ENCODE measurements at places on chromosomes 6 and 20.
A peak's percentile ranks its signal among the peaks of the same experiment; 100 is the strongest.

GRCh38 chr6:108616544-108616943, 55.8 kb downstream of the FOXO3 start:
- no peak for DNase-seq

DNA sequence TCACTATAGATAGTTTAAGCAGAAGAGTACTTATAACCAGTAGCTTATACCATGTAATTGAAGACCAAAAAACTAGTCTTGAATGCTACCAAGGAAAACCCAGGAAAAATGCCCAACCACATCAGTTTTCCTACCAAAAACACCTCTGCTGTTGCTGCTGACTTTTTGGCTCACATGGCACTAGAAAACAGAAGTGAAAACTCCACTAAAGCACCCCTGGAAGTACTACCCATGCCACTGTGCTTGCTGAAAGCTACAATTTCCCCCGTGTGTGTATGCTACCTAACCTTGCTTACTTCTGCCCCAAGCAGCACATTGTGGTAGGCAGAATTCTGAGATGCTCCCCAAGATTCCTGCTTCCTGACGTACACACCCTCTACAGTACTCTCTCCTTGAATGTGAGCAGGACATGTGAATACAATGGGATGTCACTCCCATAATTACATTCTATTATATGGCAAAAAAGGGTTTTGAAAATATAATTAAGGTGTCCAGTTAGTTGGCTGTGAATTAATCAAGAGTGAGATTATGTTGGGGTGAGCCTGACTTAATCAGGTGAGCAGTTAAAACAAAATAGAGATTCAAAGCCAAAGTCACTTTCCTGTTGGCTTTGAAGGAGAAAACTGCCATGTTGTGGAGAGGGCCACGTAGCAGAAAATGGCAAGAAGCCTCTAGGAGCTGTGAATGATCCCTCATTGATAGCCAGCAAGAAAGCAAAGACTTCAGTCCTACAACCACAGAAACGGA, 209.8 kb upstream of the MARCKS start:
- no peak for DNase-seq

- no peak for DNase-seq
Observed at GRCh38 chr20:62966212-62967148, 14.0 kb downstream of the SLC17A9 start.

- DNase-seq: no peak
Observed at GRCh38 chr6:13038315-13038714, 290.0 kb downstream of the TBC1D7 start.

DNA sequence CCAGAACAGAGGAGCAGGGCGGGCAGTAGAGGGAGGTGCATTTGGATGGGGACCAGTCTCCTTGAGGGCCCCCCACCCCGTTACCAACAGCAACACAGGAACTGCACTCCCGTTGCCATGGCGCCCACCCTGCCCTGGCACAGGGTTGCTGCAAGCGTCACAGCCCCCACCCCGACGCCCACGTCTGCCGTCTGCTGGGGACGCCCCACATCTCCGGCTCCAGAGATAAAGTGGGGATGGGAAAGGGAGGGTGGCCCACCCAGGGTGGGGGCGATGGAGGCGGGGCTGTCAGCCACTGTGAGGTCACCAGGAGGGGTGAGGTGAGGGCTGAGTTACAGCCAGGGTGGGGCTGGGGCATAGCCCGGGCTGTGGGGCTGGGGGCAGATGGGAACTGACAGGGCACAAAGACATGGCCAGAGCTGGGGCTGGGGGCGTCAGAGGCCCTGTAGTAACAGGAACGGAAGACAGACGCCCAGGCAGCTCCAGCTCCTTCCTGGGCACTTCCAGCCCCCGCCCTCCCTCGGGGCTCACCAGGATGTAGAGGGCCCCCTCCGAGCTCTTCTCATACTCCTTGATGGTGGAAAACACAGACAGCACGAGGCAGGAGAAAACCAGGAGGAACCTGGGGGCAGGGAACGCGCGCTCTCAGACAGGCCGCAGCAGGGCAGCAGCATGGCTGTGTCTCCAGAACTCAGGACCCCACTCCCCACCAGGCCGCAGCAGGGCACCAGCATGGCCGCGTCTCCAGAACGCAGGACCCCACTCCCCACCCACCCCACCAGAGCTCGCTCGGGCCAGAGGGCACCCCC, 26.0 kb downstream of the KCNQ2 start:
- no peak for DNase-seq

DNA sequence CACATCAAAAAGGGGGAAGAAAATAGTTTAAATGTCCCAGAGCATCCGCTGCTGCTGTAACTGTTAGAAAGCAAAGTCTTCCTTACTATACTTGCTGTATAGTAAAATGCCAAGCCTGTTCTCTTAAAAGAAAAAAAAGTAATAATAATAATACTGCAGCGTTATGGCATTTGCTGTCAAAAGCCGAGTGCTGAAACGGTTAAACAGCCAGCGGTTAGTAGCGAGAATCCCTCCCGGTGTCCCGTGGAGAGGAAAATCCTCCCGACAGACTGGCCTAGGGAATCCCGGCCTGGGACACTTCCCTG, 19.5 kb upstream of the NFATC2 start:
- no peak for DNase-seq

DNA sequence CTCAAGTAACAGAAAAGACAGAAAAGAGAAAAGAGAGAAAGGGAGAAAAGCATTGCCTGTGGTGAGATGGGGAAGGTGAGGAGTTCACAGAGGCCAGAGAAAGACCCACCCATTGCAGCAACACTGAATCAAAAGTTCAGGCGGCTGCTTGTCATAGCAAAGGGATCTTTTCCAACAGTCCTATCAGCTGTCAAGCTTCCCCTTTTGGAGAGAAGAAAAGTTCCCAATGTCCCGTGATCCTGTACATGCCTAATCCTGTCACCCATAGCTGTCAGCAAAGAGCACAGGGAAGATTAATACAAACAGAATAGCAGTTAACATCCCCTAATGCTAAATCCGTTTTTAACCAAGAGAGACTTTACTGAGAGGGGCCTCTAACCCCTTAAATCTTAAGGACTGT, 8.9 kb upstream of the TRIM38 start:
- DNase-seq: no peak

DNA sequence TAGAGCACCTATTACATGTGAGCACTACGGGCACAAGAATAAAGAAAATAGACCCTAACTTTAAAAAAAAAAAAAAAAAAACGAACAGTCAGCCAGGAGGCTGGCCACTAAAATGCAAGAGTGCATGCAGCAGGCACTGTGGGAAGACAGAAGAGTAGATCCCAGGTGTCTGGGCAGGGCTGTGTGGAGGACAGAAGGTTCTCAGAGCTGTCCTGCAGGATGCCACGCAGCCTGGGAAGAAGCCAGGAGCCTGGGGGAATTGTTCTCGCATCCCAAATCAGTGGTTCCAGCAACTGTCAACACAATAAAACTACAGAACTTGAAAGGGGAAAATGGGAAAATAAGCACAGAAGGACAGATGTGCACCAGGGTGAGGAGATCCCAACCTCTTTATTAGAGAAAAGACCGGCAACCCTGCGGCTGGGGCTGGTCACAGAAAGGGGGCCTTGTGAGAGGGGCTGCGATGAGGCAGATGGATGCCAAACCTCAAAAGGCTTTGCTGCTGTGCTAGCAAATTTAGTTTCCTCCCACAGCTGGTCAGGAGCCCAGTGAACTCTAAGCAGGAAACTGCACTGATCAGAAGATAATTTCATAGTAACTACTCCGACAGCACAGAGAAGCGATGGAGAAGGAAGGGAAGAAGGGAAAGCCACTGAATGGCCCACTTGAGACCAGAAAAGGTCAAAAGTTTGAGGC, 30.9 kb downstream of the MAP3K5 start:
- DNase-seq: no peak

GRCh38 chr20:62407221-62407992, at the start of gene CABLES2:
TSS of gene CABLES2 (minus strand) at chr20:62407285. CDS start at chr20:62407276, 9 bp downstream.
- DNase-seq: peak; percentile 91

DNA sequence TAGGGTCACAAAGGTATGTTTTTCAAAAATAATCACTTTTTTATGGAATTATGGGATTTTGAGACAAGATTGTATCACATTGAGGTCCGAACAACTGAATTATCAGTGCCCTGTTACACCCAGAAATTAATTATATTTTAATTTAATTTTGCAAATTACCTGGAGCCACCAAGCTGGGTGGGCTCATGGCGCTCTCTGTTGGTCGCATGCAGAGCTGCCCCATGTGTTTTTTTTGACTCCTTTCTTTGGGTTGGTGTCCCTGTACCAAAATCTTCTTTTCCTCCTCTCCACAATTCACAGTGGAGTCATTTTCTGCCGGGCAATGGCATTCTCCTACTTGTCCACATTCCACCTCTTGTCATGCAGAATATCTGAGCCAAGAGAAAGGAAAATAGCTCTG, 38.9 kb upstream of the FRMD1 start:
- DNase-seq: no peak

- no peak for DNase-seq
Observed at GRCh38 chr6:32816746-32817204, at the start of gene HLA-DOB. TSS of gene HLA-DOB (minus strand) at chr6:32817002. CDS start at chr6:32816951, 51 bp downstream.

DNA sequence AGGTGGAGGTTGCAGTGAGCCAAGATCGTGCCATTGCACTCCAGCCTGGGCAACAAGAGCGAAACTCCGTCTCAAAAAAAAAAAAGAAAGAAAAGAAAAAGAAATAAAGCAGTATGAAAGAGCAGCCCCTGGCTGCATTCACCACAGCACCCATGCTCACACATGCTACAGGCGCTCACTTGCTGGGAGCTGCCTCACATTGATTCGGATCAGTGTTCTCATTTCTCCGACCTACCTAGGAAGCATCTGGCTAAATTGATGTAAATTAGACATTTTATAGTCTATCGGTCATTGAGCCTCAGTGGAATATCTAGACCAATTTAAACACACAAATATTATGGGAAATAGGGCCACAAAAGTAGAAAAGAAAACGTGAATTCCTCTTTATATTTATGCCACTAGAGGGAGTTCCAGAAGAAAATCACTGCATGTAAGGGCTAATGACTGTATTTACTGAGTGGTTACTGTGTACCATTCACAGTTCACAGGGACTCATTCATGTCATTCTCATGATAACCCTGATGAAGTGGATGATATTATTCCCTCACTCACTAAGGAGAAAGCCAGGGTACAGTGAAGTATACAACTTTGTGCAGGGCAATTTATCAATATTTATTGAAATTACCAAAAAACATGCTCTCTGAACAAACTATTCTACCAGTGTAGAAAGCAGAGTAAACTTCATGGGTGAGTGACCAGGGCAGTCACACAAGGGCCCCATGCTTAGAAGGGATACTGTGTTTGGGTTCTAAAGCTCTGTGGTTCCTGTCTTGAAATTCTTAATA, 5.3 kb upstream of the MOG start:
- peak; percentile 55 for DNase-seq

- DNase-seq: no peak
Observed at GRCh38 chr20:38115896-38116295, 49.2 kb downstream of the TGM2 start.

- DNase-seq: no peak
Observed at GRCh38 chr20:7226156-7226555, 458.7 kb downstream of the BMP2 start.

DNA sequence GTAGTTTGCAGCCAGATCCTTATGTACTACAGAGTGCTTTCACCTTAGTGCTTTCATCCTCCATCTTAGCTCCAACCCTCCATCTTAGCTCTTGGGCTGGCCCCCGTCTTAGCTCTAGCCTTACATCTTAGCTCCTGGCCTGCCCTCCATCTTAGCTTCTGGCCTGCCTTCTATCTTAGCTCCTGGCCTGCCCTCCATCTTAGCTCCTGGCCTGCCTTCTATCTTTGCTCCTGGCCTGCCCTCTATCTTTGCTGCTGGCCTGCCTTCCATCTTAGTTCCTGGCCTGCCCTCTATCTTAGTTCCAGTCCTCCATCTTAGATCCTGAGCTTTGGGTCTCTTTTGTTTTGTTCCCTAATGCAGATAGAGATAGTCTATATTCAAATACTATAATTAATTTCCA, 22.0 kb downstream of the GNAS start:
- no peak for DNase-seq

DNA sequence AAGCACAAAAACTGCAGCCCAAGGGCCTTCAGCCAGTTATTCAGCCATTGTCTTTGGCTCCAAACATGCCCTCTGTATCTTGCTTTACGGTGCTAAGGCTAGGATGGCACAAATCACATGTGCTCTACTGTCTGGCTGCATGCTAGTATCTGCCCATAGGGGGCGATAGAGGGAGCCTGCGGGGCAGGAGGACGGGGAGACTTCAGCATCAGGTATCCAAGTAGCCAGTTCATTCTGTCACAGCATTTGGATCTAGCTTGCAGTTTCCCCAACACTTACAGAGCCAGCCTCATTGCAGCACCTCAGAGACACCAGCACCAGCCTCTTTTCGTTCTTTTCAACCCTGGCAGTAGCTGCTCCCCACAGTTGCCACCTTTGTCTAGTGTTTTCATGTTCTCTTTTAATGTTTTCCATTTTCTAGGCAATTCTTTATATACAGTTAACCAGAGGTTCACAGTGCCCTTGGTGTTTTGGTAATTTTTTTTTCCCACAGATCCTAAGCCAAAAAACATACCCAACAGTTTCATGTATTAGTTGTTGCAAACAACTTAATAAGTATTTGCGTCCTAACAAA, 705.9 kb downstream of the PTPRT start:
- no peak for DNase-seq

DNA sequence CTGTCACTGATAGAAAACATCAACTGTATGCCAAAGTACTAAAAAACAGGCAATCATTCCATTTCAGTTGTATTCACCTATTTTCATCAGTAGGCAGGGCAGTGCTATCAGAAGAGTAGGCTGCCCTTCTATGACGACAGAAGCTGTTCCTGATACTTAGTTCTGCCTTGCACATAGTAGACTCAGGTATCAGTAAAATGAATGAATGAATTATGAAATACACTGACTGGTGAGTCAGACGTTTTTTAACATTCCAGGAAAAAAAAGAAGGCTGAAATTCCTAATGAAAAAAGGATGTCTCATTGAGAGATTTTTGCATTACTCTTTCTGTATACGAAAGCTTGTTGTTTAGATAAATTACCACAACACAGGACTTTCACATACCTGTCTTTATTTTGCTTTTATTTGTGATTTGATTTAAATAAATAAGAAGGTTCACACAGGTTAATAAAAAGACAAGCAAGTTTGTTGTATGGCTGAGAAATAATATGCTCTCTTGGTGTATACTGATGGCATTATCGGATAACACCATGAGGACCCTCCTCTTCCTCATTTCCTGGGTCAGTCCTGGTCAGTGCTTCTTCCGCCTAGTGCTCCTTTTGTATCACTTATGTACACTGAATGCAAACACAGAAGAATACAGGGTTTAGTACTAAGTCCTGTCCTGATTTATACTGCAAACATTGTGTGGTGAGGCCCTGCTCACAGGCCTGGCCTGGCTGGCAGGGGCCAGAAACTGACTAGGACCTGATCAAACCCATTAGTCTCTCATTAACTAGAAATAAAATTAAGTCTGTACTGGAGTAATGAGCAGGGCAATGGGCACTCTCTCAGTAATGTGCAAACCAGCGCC, 39.4 kb upstream of the SPDEF start:
- no peak for DNase-seq

All from naive thymus-derived CD4-positive, alpha-beta T cell (primary cell).